NCI-H2081 (cell line): ENCODE measurements at places on chromosomes 2 and 18.

DNA sequence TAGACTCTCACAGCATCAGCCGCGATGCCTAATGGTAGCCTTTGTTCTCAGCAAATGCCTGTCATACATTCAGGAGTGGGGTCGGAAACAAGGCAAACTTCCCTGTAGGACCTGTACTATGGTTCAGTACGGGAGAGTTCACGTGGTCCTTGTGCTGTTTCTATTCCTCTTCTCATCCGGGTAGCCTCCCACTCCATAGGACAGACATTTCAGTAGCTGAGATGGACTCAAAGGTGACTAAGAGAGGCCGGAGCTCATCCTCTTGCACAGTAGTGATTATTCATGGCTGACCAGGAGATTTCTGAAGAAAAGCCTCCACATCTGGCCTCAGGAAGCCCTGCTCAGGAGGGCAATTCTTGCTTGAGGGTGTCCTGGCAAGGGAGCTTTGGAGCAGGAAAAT, 117.8 kb upstream of the SPRED2 start:
- DNase-seq = no peak

GRCh38 chr2:127080938-127081755, 25.8 kb downstream of the BIN1 start:
- no peak for DNase-seq

GRCh38 chr2:173021939-173022371, 53.7 kb upstream of the MAP3K20 start:
- no peak for DNase-seq

- DNase-seq = peak; percentile 34
Observed at GRCh38 chr18:35971661-35972196, 750 bp upstream of the RMP24 start.

- DNase-seq = no peak
Observed at GRCh38 chr18:77140439-77141109, 8.0 kb upstream of the MBP start.

DNA sequence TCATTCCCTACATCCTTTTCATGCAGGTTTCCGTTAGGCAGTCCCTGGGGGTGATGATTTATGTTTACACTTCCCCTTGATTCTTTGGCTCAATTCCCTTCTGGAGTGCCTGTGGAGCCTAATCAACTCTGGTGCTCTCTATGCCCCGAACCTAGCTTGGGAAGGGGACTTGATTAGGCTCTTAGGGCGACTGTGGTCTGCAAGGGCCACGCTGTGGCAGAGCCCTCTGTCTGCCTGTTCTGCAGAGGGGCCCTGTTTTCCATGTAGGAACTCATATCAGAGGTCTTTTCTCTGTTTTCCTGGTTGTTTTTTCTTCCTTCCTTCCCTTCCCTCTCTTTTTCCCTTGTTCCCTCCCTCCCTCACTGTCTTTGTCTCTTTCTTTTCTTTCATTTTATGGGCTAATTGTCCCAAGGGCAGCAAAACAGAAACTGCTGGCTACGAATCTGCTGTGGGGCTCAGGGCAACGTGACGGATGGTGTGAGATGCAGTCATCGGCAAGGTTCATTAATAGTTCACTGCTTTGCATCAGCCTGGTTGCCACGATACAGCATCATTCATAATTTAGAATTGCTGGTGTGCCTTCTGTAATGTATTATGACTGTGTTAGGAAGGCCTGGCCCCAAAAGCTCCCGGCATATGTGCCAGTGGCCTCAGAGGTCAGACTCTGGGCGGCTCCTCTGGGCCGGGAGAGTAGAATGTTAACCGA, 134.5 kb downstream of the NAPG start:
- DNase-seq = no peak

- DNase-seq = no peak
Observed at GRCh38 chr2:223090039-223090438, 38.0 kb downstream of the KCNE4 start.

- no peak for DNase-seq
Observed at GRCh38 chr2:200618590-200619021, 32.8 kb downstream of the AOX1 start.

DNA sequence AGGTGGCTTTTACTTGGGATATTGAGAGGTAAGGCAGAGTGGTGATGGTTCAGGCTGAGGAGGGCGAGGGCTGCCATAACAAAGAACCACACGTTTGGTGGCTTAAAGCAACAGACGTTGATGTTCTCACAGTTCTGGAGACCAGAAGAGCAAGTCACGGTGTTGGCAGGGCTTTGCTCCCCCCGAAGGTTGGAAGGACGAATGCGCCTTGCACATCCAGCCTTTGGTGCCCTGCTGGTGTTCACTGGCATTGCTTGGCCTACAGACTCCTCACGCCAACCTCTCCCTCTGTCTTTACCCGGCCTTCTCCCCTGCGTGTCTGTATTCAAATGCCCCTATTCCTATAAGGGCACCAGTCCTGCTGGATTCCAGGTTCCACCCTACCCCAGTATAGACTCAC, 125.4 kb downstream of the TPO start:
- peak; percentile 60 for DNase-seq

- no peak for DNase-seq
Observed at GRCh38 chr2:55459714-55460274, 40.1 kb upstream of the CCDC88A start.

- DNase-seq = no peak
Observed at GRCh38 chr2:117723888-117724434, 90.5 kb upstream of the DDX18 start.

- no peak for DNase-seq
Observed at GRCh38 chr2:207482630-207483029, 47.1 kb upstream of the CREB1 start.

- no peak for DNase-seq
Observed at GRCh38 chr2:231189571-231190495, 8.6 kb upstream of the ARMC9 start.

GRCh38 chr18:22559414-22560274, 141.9 kb upstream of the CTAGE1 start:
- no peak for DNase-seq

DNA sequence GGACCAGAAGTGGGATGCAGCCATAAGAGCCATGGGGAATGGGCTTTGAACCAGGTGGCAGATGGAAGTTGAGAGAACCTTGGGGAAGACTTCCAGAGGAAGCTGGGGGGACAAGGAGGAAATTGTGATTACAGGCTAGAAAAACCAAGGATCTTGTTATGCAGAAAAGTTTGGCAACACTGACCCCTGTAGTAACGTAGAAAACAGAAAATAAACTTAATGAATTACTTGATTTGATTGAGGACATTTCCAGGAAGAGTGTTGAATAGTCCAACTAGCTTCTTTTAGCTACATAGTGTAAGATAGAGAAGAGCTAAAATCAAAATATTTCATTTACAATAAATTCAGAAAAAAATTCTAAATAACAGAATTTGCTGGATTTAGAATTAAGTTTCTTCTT, 91.9 kb upstream of the GPC1 start:
- DNase-seq = no peak

DNA sequence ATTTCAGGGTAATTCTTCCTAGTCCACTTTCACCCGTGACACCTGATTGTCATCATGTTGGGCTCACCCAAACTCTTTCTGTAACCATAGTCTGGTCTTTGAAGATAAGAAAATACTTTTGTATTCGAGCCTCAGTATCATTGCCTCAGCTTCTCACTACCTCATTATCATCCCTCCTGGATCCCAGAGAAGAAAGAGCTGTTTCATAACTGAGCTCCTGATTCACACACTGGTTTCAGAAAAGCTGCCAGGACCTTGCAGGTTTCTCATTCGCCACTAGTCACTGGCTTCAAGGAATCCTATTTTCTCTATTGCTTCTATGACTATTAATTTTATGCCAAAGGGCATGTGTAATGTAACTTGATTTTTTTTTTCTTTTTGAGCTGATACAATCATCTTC, 2.9 kb upstream of the CRIM1 start:
- DNase-seq = no peak

- DNase-seq = no peak
Observed at GRCh38 chr2:196137271-196137670, 34.1 kb downstream of the STK17B start.

DNA sequence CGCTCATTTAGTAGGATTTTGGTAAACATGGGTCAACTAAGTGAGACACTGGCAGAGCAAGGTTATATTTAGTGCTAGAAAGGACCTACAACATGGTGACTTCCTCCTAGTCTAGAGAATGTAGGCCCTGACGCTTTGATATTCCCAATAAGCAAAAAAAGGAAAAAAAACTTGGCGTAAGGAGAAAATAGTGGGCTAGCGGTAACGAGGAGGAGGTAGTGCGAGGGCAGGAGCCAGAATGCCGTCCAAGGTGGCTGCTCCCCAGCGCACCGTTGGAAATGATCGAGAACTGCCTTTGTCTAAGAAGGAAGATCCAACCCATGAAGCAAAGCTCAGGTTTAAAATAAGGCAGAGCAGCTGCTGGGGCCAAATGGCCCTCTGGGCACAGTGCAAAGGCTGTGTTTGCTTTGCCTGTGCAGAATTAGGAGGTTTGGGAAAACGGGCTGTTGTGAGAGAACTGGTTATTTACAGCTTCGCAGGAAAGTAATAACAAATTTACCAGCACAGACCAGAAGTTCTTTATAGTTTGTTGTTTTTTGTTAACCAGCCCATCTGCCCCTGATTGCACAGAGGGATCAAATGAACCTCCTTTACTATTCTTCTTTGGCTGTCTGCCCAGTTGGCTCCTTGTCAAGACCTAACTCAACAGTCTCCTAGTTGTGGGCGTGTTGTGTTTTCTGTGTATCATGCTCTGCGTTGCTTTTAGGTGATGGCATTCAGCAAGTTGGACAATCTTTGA, 86.6 kb downstream of the ITGB1BP1 start:
- DNase-seq = peak; percentile 96

GRCh38 chr18:59514203-59514602, 155.1 kb upstream of the LMAN1 start:
- DNase-seq = no peak

DNA sequence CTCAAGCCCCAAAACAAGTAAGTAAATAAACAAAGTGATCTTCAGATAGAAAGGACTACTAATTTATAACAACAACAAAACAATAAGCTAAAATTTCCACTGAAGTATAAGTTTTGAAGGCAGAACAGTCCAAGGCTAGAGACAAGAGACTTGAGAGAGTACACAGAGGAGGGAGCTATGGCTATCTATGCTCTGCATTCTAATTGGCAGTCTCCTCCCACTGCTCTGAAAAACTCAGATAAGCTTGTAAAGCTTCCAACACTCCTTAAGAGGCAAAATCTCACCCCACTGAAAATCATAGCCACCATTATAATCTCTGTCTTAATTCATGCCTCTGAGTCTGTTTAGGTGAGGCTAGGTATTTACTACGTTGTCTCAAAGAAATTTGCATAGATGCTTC, 714.6 kb upstream of the LRATD1 start:
- DNase-seq = no peak

- DNase-seq = no peak
Observed at GRCh38 chr2:7943446-7943845, 738.4 kb upstream of the ID2 start.

DNA sequence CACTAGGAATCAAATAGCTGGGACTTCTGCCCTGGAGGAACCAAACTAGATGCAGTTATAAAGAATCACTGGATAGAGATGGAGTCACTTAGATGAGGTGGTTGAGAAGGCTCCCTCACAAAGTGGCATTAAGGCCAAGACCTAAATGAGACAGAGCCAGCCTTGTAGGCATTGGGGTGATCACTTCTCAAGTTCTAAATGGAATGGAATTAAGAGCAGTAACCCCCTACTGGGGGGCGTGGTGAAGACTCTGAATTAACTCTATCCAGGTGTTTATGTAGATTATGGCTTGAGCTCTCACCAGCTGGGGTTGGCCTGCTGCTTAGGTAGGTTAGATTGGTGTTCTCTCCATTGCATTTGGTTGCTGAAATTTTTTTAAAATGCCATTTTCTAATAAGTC, 71.3 kb downstream of the TTC27 start:
- no peak for DNase-seq

GRCh38 chr2:135227386-135227785, 175.3 kb downstream of the RAB3GAP1 start:
- DNase-seq = no peak

- DNase-seq = no peak
Observed at GRCh38 chr18:77002496-77002895, 130.1 kb downstream of the MBP start.

GRCh38 chr2:46950314-46950713, 34.7 kb upstream of the MCFD2 start:
- no peak for DNase-seq

- DNase-seq = no peak
Observed at GRCh38 chr2:189527812-189528592, 52.6 kb downstream of the SLC40A1 start.

DNA sequence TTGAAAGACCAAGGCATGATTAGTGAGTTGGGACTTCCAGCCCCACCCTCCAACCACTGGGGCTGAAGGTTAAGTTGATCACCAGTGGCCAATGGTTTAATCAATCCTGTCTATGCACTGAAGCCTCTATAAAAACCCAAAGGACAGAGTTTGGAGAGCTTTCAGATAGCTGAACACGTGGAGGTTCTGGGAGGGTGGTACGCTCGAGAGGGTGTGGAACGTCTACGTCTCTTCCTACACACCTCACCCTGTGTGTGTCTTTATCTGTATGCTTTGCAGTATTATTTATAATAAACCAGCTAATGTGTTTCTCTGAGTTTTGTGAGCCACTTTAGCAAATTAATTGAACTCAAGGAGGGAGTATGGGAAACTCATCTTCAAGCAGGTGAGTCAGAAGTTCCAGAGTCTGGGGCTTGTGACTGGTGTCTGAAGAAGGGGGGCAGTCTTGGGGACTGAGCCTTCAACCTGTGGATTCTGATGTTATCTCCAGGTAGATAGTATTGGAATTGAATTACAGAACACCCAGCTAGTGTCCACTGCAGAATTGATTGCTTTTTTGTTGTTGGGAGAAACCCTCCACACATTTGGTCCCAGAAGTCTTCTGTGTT, 20.3 kb downstream of the ACTR3 start:
- no peak for DNase-seq

- peak; percentile 25 for DNase-seq
Observed at GRCh38 chr2:197920592-197921201, 116.3 kb downstream of the PLCL1 start.

DNA sequence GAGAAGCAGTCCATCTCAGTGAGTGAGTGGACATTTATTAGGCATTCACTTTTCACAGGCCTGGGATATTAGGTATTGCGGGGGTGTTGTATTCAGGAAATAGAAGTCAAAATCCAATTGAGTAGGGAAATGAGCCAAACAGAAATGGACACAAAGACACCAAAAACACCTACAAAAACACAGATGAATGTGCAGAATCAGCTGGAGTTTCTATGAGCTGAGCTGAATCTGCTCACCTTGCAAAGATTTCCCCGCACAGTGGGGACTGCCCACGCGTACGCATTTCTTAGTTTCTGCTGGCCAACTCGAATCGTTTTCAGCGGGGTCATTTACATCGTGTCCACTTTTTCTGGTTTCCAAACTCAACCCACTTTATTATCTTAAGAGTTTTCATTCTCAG, 160.0 kb downstream of the BCL2 start:
- no peak for DNase-seq

- no peak for DNase-seq
Observed at GRCh38 chr2:18510775-18511174, 49.7 kb downstream of the RDH14 start.

- no peak for DNase-seq
Observed at GRCh38 chr2:157876786-157877138, 632 bp upstream of the ACVR1 start.

- no peak for DNase-seq
Observed at GRCh38 chr2:43842866-43843226, 4.1 kb downstream of the ABCG8 start.

- no peak for DNase-seq
Observed at GRCh38 chr2:59850554-59850953, 702.9 kb downstream of the BCL11A start.
